ENCODE measurements at places on chromosomes 1 and 21. TPM values are rescaled to one million over a fixed set of nuclear protein-coding genes. Genes with fewer than 3 reads are reported as not detected.

The ADCY10 gene
- total RNA-seq = not detected

The HENMT1 gene
- 8.3 TPM for total RNA-seq

The SLC44A3 gene
- not detected for total RNA-seq

The CRYBG2 gene
- not detected for total RNA-seq
